Smooth muscle cell of the brain vasculature (primary cell): ENCODE measurements at places on chromosomes 5 and 9.

- no peak for DNase-seq
Observed at GRCh38 chr9:122051351-122052321, 41.5 kb downstream of the TTLL11 start.

GRCh38 chr9:96071815-96072124 lies 196.3 kb downstream of the ERCC6L2 start:
- no peak for DNase-seq

DNA sequence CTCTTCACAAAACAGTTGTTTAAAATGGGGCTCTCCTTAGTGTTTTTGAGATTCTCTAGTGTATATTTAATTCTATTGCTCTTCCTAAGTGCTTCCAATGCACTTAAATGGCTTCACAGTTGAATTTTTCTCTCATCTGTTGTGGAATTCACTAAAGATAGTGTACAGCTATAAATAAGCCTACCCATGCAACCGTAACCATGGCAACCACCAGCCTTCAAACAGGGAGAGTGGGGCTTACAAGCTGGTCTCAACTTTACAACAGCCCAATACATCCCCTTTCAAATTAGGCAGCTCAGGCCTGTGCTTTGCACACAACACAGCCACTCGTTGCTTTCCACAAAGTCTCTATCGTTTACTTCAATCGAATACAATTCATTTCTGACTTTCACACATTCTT lies 144.0 kb upstream of the PLPPR1 start:
- no peak for DNase-seq

- no peak for DNase-seq
Observed at GRCh38 chr5:156221816-156222215, 105.1 kb upstream of the SGCD start.

GRCh38 chr9:35136866-35137265 lies 21.2 kb upstream of the ATOSB start:
- no peak for DNase-seq

- no peak for DNase-seq
Observed at GRCh38 chr9:133924453-133924852, 67.7 kb downstream of the VAV2 start.

- no peak for DNase-seq
Observed at GRCh38 chr5:95102687-95103086, 182.2 kb downstream of the MCTP1 start.

DNA sequence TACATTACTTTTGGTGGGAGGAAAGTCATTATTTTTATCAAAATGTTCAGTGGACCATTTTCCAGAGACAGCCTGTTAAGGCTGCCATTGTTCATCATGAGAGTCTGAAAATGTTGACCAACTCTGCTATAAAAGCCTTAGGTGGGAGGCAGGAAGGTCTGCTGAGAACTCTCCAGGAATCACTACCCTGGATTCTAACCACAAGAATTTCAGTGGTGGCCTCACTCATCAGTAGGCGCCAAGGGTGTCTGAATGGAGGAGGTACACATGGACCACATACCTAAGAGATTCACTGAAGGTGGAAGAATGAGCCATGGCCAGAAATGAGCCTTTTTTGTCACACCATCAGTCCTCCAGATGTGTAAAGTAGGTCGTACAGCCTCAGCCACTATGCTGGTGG lies 21.0 kb upstream of the TLX3 start:
- DNase-seq: no peak

DNA sequence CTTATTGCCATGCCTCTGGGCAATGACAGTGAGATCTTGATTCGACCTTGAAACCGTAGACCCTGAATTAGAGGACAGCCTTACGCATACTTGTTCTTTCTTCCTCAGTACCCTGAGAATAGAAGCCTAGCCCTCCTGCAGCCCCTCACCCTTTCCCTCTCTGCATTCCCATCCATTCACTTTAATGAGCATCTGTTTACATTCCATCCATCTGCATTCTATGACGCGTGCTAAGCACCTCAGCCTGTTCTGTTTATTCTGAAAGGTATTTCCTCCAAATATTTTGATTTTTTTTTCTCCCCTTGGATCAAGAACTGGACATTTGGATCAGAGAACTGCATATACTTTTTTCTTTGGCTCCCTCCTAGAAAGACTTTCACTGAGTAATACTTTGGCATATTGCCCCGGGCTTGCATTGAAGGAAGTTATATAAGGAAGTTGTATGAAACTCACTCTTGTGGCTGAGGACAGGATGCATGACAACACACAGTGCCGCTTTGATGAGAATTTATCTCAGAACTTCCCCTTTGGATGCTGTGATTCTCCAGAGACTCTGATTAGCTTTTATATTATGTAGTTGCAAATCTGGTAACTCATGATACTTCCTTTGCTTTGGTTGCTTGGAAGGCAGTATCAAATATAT lies 15.7 kb downstream of the TMEM8B start:
- peak; percentile 41 for DNase-seq

- no peak for DNase-seq
Observed at GRCh38 chr5:148020257-148020988, 43.4 kb upstream of the SPINK5 start.

DNA sequence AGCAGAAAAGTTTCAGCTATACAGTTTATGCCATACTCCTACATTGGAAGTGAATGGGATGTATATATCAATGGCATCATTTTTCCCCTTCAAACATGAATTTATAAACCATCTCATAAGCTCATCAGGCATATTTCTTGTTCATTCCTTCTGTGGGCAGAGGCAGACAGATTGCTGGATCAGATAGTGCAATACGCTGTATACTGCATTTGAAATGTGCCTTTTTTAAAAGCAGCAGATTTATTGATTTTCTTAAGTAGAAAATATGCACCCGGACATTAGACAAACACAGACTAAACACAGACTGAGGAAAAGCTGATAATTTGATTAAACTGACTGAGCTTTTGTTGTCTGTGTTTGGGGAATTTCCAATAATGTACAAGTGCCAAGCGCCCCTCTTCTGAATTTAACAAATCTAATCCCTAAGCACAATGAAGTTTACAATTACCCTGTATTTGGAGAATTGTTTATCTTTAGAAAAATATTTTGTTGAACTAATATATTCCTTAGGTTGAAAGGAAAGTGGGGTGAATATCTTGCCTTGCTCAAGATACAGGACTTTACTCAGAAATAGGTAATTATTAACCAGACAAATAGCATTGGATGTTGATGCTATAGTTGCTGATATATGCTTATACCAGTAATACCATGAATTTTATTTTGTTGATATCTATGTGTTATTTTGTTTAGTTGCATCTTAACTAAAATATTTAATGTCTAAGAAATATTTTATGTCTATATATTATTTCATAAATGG lies 566.6 kb upstream of the MEF2C start:
- no peak for DNase-seq

GRCh38 chr5:90930756-90931431 lies 372.3 kb downstream of the ADGRV1 start:
- DNase-seq: no peak

- no peak for DNase-seq
Observed at GRCh38 chr5:109689740-109690241, at the start of gene MAN2A1. Gene MAN2A1 (plus strand): TSS chr5:109689927. CDS start chr5:109690418, 491 bp downstream.

DNA sequence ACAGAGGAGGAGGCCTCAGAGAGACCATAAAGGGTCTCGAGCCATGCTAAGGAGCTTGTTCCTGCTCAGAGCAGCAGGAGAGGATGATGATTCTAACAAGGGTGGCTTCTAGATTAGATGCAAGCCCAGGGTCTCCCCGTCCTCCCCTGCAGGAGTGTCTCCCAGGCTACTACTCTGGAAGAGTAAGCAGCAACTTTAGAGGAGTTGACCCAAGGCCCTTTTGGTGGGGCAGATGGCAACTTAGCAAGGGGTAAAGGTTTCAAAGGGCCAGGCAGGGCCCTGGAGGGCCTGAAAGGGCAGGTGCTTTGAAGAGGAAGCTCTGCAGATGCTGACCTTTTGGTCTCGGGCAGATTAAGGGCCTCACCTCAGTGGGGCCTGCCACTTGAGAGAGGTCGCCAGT lies 174.9 kb downstream of the GABBR2 start:
- DNase-seq: no peak

DNA sequence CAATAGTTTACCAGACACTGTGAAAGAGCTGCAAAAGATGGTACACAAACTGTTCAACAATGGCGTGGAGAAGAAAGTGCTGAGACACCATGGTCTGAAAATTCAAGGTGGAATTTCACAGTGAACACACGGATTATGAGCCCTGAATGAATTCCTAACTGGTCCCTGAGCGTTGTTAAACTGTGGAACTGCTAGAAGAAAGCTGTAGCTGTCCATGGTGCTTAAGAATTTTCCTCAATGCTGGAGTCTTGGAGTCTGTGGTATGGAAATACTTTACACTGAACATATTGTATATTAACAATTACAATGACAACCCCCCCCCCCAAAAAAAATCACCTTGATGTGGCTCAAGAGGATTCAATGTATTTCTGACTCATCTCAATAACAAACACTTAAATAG lies 68.5 kb downstream of the SLC24A2 start:
- DNase-seq: peak; percentile 1

DNA sequence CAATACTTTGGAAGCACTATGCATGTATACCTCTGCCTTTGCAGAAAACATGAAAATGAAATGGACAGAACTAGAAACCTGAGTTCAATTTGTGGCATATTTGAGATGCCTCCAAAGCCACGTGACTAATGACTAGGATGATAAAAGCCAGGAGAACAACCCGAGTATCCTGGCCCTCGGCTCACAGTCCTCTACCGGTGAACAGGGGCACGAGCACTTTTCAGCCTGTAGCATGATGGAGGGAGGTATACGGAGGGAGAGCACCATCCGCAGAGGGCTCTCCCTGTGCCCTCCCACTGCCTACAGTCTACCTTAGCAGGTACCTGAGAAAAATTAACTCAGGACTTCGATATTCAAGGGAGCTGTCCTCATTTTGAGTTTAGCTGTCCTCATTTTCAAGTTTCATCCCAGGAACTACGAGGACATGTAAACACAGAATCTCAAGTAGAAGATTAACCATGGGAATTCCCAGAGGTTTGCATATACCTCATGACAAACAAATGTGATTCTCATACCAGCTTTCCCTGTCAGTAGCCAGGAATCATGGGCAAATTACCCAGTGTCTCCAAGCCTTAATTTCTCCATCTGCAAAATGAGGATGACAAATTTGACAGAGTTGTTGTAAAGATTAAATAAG lies 249.3 kb downstream of the DNAH5 start:
- no peak for DNase-seq

GRCh38 chr5:172283020-172283861 lies at the start of gene UBTD2:
Gene UBTD2 (minus strand): TSS chr5:172283764. CDS start chr5:172283665, 99 bp downstream.
- no peak for DNase-seq

- peak; percentile 13 for DNase-seq
Observed at GRCh38 chr5:174935854-174936474, 211.6 kb downstream of the MSX2 start.

DNA sequence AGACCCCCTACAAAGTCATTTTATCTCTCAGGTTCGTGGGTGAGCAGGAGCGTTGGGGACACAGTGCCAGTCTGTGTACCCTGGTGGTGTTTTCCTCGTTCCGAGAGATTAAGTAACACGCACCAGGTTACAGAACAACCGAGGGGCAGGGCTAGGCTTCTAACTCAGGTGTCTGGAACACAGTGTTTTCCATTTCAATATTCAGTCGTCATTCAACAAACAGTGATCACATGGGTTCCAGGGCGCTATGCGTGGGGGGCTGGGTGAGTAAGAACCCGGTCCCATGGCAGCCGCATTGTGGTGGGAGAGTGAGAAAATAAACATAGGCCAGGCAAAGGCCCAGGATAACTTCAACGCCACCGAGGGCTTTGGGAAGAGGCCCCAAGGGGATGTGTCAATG lies 55.9 kb upstream of the RNU6ATAC start:
- DNase-seq: no peak

DNA sequence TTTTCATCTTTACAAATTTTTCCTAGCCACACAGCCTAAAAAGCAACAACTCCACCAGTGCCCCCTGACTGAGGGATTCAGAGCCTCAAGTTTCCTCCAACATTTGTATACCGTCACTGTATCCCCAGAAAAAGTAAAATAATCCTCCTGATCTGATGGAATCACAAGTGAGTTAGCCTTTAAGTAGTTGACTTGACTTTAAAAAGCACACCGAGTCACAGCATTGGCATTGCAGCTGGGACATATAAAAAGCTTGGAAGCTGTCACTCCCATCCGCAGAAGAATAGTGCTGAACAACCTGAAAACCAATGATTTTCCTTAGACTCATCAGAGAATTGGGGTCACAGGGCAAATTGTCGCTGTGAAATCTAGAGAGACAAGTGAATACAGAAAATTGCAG lies 41.6 kb upstream of the FBN2 start:
- DNase-seq: no peak

- no peak for DNase-seq
Observed at GRCh38 chr5:114702136-114702535, 340.3 kb downstream of the KCNN2 start.
